ENCODE measurements at places on chromosomes 3 and 15.

DNA sequence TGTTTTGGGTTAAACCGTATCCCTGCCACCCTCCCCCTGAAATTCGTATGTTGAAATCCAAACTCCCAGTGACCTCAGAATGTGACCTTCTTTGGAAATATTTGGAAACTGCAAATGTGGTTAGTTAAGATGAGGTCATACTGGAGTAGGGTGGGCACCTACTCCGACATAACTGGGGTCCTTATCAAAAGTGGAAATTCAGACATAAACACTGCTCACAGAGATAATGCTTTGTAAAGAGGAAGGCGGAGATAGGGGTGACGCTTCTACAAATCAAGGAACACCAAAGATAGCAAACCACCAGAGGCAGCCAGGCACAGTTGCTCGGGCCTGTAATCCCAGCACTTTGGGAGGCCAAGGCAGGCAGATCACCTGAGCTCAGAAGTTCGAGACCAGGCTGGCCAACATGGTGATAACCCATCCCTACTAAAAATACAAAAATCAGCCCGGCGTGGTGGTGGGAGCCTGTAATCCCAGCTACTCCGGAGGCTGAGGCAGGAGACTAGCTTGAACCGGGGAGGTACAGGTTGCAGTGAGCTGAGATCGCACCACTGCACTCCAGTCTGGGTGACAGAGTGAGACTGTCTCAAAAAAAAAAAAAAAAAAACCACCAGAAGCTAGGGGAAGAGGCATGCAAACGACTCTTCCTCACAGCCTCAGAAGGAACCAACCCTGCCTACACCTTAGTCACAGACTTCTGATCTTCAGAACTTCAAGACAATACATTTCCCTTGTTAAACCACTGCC lies 51.1 kb upstream of the CHD2 start:
- no peak for DNase-seq

GRCh38 chr3:184155644-184156521 lies 706 bp downstream of the DVL3 start:
- DNase-seq, result peak; percentile 35

DNA sequence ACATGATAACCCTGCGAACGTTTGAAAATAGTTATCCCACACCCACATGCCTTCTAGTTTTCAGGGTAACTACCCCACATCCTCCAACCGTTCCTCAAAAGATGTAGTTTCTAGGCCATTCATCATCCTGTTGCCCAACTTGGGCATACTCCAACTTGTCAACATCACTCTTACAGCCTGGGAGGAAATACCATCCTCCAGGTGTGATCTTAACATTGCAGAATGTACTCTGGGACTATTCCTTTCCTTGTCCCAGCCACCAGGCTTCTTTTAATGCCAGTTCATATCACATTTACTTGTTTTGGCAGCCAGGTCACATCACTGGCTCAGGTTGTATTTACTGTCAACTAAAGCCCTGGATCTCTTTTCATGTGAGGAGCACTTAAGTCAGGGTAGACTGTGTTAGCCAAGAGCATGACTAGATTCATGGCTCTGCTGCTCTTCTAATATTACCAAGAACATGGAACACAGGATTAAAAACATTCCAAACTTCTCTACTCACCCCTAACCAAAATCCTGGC lies 4.0 kb upstream of the DENND6A start:
- DNase-seq, result no peak

GRCh38 chr15:63497642-63498467 lies 6.5 kb upstream of the USP3 start:
- no peak for DNase-seq

GRCh38 chr15:99019558-99020540 lies 12.3 kb upstream of the PGPEP1L start:
- no peak for DNase-seq

- DNase-seq, result no peak
Measured at GRCh38 chr15:43299411-43299810, 31.0 kb downstream of the LCMT2 start.

Data from stimulated activated CD8-positive, alpha-beta memory T cell treated with anti-CD3 and anti-CD28 coated beads, Interleukin-2, amount 100 ng/mL, for 48 hours (primary cell).